ENCODE measurements at places on chromosomes 4 and X.

- no peak for DNase-seq
These were observed 9.7 kb upstream of the SEC24D start for GRCh38 chr4:118845552-118846050.

- no peak for DNase-seq
These were observed 5.4 kb downstream of the TBC1D1 start for GRCh38 chr4:37896206-37896860.

DNA sequence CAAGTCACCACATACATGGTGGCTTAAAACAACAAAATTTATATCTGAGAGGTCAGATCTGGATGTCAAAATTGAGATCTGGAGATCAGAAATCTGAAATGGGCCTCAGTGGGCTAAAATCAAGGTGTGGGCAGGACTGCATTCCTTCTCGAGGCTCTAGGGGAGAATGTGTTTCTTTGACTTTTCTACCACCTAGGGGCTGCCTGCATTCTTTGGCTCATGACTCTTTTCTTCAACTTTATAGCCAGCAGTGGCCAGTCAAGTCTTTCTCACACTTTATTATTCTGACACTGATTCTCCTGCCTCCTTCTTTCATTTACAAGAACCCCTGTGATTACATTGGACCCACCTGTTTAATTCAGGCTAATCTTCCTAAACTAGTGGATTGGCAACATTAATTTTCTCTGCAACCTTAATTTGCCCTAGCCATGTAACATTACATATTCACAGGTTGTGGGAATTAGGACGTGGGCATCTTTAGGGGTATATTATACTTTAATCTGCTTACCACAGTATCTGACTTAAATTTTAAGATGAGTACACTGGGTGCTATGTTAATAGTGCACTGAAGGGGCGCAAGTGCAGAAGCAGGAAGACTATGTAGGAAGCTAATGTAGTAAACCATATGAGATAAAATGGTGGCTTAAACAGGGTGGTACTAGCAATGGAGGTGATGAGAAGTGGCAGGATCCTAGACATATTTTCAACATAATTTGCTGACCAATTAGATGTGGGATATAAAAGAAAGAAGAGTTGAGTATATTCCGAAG is 188.0 kb downstream of the SLC4A4 start:
- no peak for DNase-seq

DNA sequence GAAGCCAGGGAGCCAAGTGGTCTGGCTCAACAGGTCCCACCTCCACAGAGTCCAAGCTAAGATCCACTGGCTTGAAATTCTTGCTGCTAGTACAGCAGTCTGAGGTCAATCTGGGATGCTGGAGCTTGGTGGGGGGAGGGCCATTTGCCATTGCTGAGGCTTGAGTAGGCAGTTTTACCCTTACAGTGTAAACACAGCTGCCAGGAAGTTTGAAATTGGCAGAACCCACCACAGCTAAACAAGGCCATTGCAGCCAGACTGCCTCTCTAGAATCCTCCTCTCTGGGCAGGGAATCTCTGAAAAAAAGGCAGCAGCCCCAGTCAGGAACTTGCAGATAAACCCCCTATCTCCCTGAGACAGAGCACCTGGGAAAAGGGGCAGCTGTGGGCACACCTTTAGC is 84.9 kb downstream of the EDA2R start:
- DNase-seq = no peak

- DNase-seq = no peak
These were observed 362.2 kb downstream of the SMARCA1 start for GRCh38 chrX:129161108-129161507.

- DNase-seq = no peak
These were observed 113.5 kb upstream of the FAM9A start for GRCh38 chrX:8914681-8915080.

GRCh38 chr4:16489226-16489625 is 263.0 kb upstream of the TAPT1 start:
- no peak for DNase-seq

DNA sequence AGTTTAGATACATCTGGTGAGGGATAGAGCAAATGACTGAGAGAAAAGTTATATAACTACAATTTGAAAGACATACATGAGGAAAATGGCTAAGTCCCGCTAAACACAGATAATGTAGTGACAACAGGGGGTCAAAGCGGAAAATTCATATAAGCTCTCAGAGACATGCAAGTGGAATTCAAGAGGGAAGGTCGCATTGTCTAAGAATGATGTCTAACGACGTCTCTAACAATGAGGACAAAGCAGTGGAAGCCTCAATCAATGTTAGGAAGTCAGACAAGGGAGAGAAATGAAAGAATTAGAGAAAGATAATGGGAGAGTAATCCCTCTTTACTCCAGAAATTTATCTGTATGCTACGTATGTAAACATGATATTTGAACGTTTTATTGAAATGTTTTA is 113.4 kb downstream of the ANTXR2 start:
- no peak for DNase-seq

DNA sequence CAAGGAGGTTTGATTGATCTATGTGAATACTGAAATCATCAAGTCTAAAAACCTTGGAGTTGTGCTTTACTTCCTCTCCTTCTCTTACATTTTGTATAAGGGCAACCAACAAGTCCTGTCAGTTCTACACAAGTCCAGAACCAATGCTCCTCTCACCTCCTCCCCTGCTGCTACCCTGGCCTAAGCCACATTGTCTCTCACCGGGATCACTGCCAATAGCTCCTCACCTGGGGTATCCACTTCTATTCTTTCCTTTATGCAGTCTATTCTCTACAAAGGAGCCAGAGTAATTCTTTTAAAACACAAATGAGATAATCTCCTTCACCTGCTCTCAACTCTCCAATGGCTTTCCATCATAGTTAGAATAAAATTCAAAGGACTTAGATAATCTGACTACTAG is 13.3 kb upstream of the ARHGEF6 start:
- no peak for DNase-seq

GRCh38 chr4:40357738-40358137 is 22.6 kb downstream of the CHRNA9 start:
- DNase-seq = no peak
